ENCODE measurements at places on chromosomes 2 and 18.

DNA sequence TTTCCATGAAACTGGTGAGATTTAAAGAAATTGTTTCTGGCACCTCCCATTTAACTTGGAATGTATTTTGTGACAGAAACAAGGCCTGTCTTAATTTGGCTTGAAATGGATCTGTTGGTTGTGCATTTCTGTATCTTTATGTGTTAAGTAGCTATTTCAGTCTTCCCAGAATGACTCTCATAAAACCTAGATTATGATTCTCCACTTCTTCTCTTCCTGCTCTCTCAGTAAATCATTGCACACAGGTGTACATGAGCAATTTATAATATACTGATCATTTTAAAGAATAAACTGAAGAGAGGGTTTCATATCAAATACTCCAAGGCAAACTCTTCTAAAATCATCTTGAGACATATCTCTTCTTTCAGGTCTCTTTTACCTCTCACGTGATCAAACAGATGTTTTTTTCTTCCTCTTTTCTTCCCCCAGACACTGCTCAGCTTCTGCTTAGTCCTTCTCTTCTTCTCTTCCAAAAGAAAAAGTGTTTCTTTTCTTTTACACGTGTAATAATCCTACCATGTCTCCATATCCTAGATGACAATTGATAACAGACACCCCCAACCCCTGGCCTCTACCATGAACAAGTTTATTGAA, 112.0 kb downstream of the PPP1R1C start:
- no peak for DNase-seq

- no peak for DNase-seq
These were observed 357.0 kb upstream of the TMEFF2 start for GRCh38 chr2:192551760-192552159.

- no peak for DNase-seq
These were observed 313.4 kb downstream of the LPIN1 start for GRCh38 chr2:12059616-12060441.

GRCh38 chr2:137206069-137206468, 440.7 kb downstream of the THSD7B start:
- DNase-seq, result no peak

- no peak for DNase-seq
These were observed 496.8 kb upstream of the ZEB2 start for GRCh38 chr2:145016711-145017110.

- no peak for DNase-seq
These were observed 57.9 kb downstream of the GALNT14 start for GRCh38 chr2:31080361-31080760.

GRCh38 chr2:109406301-109406700, 207.5 kb downstream of the SEPTIN10 start:
- no peak for DNase-seq

- DNase-seq, result no peak
These were observed 105.6 kb upstream of the NABP1 start for GRCh38 chr2:191572319-191572718.

DNA sequence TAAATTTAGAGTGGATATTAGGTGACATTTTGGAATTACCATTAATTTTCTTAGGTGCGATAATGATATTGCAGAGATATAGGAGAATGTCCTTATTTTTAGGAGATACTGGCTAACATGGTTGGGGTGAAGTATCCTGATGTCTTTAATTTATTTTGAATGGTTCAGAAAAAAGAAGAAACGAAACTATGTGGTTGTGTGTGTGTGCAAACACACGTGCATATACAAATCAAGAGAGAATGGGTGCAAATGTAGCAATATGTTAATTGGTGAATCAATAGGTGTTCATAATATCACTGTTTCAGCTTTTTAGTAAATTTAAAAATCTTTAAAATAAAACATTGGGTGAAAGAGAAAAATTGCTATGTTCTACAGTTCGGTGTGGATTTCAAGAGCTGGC, 140.9 kb downstream of the DIS3L2 start:
- no peak for DNase-seq

- DNase-seq, result no peak
These were observed 157.1 kb downstream of the BCL2 start for GRCh38 chr18:63162271-63163014.

GRCh38 chr2:191983186-191983585, 136.3 kb upstream of the CAVIN2 start:
- no peak for DNase-seq
